Glutamatergic neuron (in vitro differentiated cells): ENCODE measurements at places on chromosomes 11 and 22. TPM values are rescaled to one million over a fixed set of nuclear protein-coding genes. Genes with fewer than 3 reads are reported as not detected.

The MMP12 gene
- total RNA-seq: not detected

The YAP1 gene
- total RNA-seq: 1.3 TPM

The PLAAT5 gene
- total RNA-seq: 11.2 TPM

The ZNF70 gene
- 9.0 TPM for total RNA-seq

The FHIP1B gene
- 25.3 TPM for total RNA-seq

The ARHGAP20 gene
- not detected for total RNA-seq

The TMEM191B gene
- total RNA-seq: 42.7 TPM

DNA sequence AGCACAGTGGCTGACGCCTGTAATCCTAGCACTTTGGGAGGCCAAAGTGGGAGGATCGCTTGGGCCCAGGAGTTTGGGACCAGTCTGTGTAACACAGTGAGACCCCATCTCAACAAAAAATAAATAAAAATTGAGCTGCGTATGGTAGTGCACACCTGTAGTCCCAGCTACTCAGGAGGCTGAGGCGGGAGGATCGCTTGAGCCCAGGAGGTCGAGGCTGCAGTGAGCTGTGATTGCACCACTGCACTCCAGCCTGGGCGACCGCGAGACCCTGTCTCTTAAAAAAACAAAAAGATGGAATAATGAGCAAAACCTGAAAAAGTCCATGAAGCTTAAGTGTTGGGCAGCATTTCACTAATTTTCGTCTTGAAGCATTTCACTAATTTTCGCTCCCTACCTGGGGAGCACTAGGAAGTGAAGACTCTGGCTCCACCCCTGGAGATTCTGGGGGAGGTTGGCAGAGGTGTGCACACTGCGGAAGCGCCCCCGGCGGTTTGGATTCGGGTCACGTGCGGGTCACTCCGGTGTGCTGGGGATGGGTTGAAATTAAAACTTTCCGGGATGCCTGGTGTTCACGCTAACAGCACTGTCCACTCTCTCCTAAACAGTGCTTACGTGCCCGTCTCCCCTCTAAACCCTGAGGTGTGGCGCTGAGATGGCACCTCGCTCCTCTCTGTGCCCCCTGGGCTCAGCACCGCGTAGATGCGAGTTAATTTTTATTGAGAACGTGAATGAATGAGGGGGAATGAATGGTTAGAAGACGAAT, 906 bp upstream of the NAA40 start:
- no peaks in the 10 kb centered on the region for H3K36me3 ChIP-seq
- peak overlapping the region; percentile 71 for H3K27ac ChIP-seq
- H3K27me3 ChIP-seq: peaks cover 14% of the 10 kb centered on the region
- H3K4me1 ChIP-seq: peaks cover 8% of the 10 kb centered on the region
- H3K4me3 ChIP-seq: peak overlapping the region; percentile 96
- DNase-seq: no peak

DNA sequence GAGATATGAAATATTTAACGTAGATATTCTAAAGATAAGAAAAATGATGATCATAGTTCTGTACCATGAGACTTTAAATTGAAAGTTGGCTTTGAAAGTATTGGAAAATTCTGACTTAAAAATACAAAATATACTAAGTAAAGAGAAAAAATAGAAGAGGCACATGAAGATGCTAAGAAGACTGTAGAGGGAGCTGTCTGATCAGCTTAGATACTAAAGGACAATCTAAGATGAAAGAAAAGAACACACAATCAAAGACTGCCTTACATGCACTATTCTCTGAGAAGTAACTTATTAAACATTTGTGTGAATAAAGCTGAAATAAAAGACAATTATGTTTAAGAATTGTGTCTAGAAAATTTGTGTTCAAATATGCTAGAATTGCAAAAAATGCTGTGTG, 55.1 kb downstream of the RBMXL2 start:
- no peaks in the 10 kb centered on the region for H3K27me3 ChIP-seq
- no peak overlapping the region for H3K27ac ChIP-seq
- no peaks in the 10 kb centered on the region for H3K4me1 ChIP-seq
- DNase-seq: no peak
- no peak overlapping the region for H3K4me3 ChIP-seq

- no peaks in the 10 kb centered on the region for H3K4me1 ChIP-seq
- no peaks in the 10 kb centered on the region for H3K27me3 ChIP-seq
- no peak overlapping the region for H3K4me3 ChIP-seq
- H3K36me3 ChIP-seq: no peaks in the 10 kb centered on the region
Measured at GRCh38 chr11:42827845-42828244, 484.0 kb upstream of the API5 start.

- H3K4me1 ChIP-seq: no peaks in the 10 kb centered on the region
- no peaks in the 10 kb centered on the region for H3K36me3 ChIP-seq
- no peak overlapping the region for H3K27ac ChIP-seq
- peaks cover 5% of the 10 kb centered on the region for H3K27me3 ChIP-seq
- DNase-seq: no peak
Measured at GRCh38 chr11:90228056-90228455, 5.2 kb upstream of the CHORDC1 start.

DNA sequence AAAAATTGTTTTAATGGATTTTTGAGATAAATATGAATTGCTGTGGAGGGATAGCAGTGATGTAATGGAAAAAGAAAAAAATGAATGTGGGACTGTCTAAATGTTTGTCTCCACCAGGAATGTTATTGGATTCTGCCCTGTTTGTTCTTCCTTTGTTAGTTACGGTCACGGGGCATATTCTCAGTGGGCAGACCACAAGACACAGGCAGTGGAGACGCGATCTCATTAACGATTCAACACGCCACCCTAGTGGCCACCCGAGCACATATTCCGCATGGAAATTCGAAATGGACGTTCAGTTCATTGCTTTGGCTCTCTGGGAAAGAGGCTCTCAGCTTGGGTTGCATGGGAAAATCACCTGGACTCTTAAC, 151.8 kb upstream of the TTC12 start:
- peak overlapping the region; percentile 83 for H3K27ac ChIP-seq
- H3K4me3 ChIP-seq: peak overlapping the region; percentile 51
- peaks cover 6% of the 10 kb centered on the region for H3K36me3 ChIP-seq

DNA sequence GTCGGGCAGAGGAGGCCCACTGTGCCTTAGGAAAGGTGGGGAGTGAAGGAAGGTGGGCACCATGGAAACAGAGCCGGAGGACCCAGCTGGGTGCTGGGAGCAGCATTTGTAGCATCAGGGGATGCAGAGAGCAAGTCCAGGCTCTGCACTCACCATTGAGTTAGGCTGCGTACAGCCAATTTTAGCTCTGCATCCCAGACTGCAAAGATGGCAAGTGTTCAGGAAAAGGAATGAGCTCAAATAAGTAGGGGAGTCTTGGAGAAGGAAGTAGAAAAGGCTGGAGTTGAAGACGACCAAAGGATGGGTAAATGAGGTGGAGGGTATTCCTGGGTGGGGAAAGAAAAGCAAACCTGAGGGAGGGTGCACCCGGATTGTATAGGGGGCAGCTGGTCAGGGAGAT, 31.6 kb upstream of the ETS1 start:
- no peaks in the 10 kb centered on the region for H3K36me3 ChIP-seq
- peaks cover 5% of the 10 kb centered on the region for H3K4me1 ChIP-seq
- no peak overlapping the region for H3K4me3 ChIP-seq
- no peak overlapping the region for H3K27ac ChIP-seq

DNA sequence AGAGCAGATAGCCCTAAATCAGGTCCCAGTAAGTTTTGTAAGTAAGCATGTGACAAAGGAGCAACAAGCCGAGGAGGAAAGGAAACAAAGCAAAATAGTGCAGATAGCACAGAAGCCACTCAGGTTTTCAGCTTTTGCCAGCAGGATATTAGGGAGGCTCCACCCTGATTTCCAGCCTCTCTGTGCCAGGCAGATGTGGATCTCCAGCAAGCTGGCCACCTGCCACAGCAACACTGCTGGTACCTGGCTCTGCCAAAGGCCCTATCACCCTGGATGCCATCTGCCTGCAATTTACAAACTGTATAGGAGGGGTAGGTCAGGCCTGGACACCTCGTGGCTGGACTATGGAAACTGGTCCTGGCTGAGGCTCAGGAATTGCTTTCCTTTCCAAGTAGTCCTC, 12.2 kb upstream of the NNMT start:
- peaks cover 38% of the 10 kb centered on the region for H3K4me1 ChIP-seq
- DNase-seq: no peak
- peaks cover 4% of the 10 kb centered on the region for H3K27me3 ChIP-seq
- H3K4me3 ChIP-seq: no peak overlapping the region
- H3K27ac ChIP-seq: no peak overlapping the region
- H3K36me3 ChIP-seq: no peaks in the 10 kb centered on the region

GRCh38 chr11:88439356-88439755, 101.8 kb upstream of the CTSC start:
- no peaks in the 10 kb centered on the region for H3K4me1 ChIP-seq
- no peak overlapping the region for H3K27ac ChIP-seq
- no peaks in the 10 kb centered on the region for H3K36me3 ChIP-seq
- peaks cover 2% of the 10 kb centered on the region for H3K27me3 ChIP-seq
- no peak overlapping the region for H3K4me3 ChIP-seq
- no peak for DNase-seq

DNA sequence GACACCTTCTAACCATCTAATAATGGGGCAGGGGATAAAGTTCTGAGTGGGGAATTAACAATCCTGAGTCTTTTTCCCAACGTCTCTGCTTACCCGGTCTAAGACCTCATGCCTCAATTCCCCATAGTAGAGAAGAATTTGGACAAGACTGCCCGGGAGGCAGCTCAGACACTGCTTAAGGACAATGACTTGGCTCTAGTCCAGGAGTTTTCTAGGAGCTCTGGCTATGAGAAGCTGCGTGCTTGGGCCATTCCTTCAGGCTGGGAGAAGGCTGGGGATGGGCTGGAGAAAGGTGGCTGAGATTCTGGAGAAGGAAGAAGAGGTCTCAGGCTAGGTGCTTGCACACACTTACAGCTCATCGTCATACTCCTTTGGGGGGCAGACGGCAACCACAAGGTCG, 19.8 kb upstream of the ABCC8 start:
- H3K4me3 ChIP-seq: no peak overlapping the region
- H3K4me1 ChIP-seq: no peaks in the 10 kb centered on the region
- H3K36me3 ChIP-seq: no peaks in the 10 kb centered on the region
- peaks cover 2% of the 10 kb centered on the region for H3K27me3 ChIP-seq

- H3K36me3 ChIP-seq: peaks cover 12% of the 10 kb centered on the region
- no peak overlapping the region for H3K27ac ChIP-seq
- H3K4me1 ChIP-seq: peaks cover 11% of the 10 kb centered on the region
- no peak for DNase-seq
- H3K4me3 ChIP-seq: peak overlapping the region; percentile 52
Measured at GRCh38 chr22:47100646-47101200, 338.3 kb downstream of the TBC1D22A start.

- no peak overlapping the region for H3K27ac ChIP-seq
- no peaks in the 10 kb centered on the region for H3K36me3 ChIP-seq
- no peaks in the 10 kb centered on the region for H3K27me3 ChIP-seq
- H3K4me1 ChIP-seq: no peaks in the 10 kb centered on the region
- no peak overlapping the region for H3K4me3 ChIP-seq
Measured at GRCh38 chr22:22803285-22803853, 84.2 kb upstream of the IGLL5 start.

DNA sequence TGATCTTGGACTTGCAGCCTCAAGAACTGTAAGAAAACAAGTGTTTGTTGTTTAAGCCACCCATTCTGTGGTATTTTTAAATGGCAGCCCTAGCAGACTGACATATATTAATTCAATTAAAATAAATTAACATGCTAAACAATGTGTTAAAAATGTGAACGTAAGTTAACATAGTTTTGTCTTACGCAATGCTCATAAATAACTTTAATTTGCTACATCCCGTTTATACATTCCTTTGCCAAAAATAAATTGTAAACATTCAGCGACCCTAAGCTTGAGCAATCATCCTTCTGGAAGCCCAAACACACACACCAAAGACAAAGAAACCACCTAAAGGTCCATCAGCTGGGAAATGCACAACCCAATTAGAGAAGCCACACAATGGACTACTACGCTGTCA, 70.4 kb downstream of the CELSR1 start:
- H3K36me3 ChIP-seq: no peaks in the 10 kb centered on the region
- H3K27ac ChIP-seq: no peak overlapping the region
- H3K27me3 ChIP-seq: peaks cover 10% of the 10 kb centered on the region
- H3K4me3 ChIP-seq: no peak overlapping the region
- H3K4me1 ChIP-seq: no peaks in the 10 kb centered on the region

- peaks cover 8% of the 10 kb centered on the region for H3K27me3 ChIP-seq
- H3K27ac ChIP-seq: peak within 1 kb of the TSS; percentile 85
- no peaks in the 10 kb centered on the region for H3K36me3 ChIP-seq
- DNase-seq: peak; percentile 99
- H3K4me3 ChIP-seq: peak within 1 kb of the TSS; percentile 99
Measured at GRCh38 chr22:21735200-21736083, at the start of gene YPEL1. TSS of gene YPEL1 (minus strand) at chr22:21735794. CDS start at chr22:21710744, 25,050 bp downstream.

DNA sequence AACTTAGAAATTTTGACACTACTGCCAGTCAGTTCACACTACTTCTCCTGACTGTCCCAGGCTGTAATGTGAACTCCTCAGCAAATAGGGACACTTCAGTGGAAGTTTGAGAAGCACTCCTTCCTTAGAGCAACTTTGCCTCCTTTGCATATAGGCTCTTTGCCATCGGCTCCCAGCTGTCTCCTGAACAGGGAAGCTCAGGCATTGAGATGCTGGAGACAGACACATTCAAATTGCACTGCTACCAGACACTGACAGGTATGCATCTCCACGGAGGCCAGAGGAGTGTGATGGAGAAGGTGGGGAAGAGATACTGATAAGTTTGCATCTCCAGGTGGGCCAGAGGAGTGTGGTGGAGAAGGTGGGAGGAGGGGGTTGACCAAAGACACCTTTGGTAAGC, 1.4 kb downstream of the TRAPPC4 start:
- H3K27me3 ChIP-seq: peaks cover 6% of the 10 kb centered on the region
- peaks cover 4% of the 10 kb centered on the region for H3K36me3 ChIP-seq
- peaks cover 9% of the 10 kb centered on the region for H3K4me1 ChIP-seq
- H3K27ac ChIP-seq: peak overlapping the region; percentile 91
- DNase-seq: no peak

GRCh38 chr11:13338019-13338426, 60.4 kb downstream of the BMAL1 start:
- H3K27ac ChIP-seq: no peak overlapping the region
- H3K36me3 ChIP-seq: no peaks in the 10 kb centered on the region
- DNase-seq: no peak
- peaks cover 2% of the 10 kb centered on the region for H3K4me1 ChIP-seq
- H3K27me3 ChIP-seq: peaks cover 3% of the 10 kb centered on the region

GRCh38 chr11:105142167-105142566, 2.6 kb upstream of the CARD18 start:
- no peaks in the 10 kb centered on the region for H3K27me3 ChIP-seq
- no peaks in the 10 kb centered on the region for H3K36me3 ChIP-seq
- no peak overlapping the region for H3K4me3 ChIP-seq

DNA sequence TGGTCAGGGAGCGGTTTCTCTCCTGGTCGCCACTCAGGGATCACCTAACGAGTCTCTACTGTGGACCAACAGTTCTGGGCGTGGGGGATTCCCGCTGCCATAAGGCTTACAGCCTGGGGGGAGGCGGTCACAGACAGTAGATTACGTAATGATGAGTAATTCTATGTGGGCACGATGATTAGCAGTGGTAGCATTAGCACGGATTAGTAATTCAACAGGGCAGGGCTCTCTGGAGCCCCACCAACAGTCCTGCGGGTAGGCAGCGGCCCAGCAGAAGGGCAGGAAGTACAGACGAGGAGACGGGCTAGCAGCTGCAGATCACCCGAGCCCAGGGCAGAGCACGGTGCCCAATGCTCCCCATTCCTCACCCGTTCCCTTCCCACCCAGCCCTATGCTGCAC, 3.6 kb downstream of the SHISAL1 start:
- DNase-seq: no peak
- no peaks in the 10 kb centered on the region for H3K36me3 ChIP-seq
- peaks cover 10% of the 10 kb centered on the region for H3K27me3 ChIP-seq
- H3K4me3 ChIP-seq: no peak overlapping the region
